ENCODE measurements at places on chromosomes 6 and 20.

DNA sequence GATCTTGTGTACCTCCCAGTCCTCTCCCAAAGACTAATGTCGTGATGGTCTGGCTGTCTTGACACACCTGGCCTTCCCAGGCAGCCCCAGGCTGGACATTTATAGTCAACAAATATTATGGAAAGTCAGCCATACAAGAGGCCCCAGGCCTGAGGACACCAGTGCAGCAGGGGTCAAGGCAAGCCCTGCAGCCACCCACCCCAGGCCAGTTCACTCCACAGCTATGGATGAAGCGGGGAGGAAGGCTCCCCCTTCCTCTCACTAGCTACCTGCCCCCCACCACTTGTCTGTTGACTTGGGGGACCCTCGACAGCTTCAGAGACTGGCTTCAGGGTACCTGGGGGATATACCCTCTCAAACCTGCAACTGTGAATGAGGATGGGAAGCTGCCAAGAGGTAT is 132.1 kb downstream of the MRPL14 start:
- DNase-seq, result no peak

DNA sequence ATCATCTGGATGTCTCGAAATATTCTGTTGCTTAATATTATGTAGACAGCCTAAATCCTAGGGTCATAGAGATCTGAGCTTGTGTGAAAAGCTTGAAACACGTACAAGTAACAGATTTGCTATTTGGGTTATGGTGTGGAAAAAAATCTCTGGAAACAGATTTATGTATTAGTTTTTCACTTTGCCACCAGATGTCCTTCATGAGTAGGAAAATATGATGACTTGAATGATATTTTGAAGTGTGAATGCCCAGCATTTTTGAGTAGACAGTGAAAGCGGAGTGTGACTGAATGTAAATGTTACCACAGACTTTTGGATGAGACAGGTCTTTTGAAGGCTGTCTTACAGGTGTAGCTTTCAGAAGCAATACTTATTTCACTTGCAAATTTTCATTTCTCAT is 4.2 kb upstream of the BMP6 start:
- DNase-seq, result no peak

GRCh38 chr6:156777577-156778453 is 637 bp downstream of the ARID1B start:
- DNase-seq, result peak; percentile 39

DNA sequence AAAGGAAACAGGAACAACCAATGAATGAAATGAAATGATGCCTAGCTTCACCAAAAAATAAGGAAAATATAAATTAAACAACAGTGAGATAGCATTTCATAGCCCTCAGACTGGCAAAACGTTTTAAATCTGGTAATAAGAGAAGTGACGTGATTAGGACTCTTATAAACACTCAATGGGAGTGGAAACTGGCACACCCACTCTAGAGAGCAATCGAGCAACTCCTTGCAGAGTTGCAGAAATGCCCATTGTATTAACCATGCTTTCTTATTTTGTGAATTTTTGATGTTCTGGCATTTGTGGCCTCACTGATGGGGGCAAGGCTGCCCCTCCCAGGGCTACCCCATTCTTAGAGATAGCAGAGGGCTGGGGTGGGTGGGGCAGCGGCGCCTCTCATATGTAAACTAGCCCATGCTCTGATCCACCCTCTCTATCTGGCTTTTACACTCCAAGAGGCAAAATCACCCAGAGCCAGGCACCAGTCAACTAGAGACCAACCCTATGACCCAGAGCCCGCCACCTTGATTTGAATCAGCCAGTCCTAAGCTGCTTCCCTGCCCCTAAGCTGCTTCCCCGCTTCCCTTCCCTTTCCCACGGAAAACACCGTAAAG is 6.4 kb upstream of the PNPLA1 start:
- DNase-seq, result no peak

DNA sequence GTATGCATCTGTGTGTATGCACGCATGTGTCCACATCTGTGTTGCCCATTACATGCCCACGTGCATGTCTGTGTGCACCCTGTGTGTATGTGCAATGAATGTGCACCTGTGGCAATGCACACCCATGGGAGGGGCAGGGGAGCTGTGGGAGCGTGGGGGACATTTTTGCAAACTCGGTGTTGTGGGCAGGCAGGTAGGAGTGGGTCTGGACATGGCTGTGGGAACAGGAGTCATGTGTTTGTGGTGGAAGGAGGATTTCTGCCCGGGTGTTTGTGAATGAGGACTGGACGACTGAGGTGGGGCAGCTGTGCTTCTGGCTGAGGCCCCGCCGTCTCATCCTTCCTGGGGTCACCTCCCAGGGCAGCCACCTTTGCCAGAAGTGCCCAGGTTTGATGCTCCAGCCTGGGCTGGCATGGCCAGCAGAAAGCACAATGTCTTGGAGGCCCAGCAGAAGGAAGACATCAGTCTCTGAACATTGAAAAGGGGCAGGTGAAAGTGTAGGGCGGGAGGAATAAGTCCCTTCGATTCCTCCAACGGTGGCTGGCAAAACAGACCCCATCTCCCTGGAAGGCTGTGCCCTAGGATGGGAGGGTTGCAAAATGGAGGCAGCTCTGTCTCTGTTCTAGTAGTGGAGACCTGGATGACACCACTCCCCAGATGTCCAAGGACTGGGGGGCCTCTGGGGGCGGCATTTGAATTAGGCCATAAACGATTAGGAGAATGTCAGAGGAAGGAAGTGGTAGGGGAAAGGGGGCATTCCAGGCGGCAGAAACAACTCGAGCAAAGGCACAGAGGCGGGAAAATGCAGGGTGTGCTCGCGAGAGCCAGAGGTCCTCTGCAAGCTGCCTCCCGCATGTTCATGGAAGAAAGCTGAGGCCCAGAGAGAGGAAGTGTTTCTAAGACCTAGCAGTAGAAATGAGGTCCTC is 19.1 kb upstream of the ARMC12 start:
- DNase-seq, result no peak

GRCh38 chr6:15427331-15428070 is 181.6 kb downstream of the JARID2 start:
- no peak for DNase-seq

DNA sequence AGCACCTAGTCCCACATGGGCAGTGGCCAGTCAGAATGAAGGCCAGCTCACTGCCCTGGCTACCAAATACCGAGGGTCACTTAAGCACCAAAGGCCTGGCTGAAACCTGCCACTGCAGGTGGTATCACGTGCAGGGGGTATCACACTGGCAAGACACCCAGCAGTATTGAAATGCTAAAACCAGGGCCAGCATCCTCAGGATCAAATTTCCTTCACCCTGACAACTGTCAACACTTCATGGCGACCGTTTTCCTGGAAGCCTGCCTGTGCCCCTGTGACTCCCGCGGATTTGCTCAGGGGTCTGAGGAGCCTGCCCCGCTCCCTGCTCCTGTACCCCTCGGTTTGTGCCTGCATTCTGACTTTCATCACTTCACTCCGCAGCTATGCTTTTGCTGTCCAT is 151.1 kb downstream of the TTLL2 start:
- no peak for DNase-seq

DNA sequence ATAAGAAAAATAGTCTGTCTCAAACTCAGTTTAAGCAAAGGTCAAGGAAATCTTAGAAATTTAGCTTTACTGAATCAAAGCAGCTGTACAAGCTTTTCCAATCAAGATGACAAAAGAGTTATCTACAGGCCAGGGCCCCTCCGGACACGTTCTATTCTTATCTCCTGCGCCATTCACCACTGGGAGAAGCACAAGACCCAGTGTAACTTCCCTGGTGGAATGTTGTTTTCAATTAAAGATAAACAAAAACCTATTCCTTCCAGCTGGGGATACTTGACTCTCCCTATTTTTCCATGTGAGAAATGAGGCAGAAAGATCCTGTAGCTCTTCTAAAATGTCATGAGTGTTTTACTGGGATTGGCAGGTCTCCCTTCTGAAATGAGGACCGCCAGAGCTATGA is 123.3 kb downstream of the TBX18 start:
- no peak for DNase-seq

GRCh38 chr6:125340991-125341390 is 39.2 kb upstream of the HDDC2 start:
- no peak for DNase-seq

DNA sequence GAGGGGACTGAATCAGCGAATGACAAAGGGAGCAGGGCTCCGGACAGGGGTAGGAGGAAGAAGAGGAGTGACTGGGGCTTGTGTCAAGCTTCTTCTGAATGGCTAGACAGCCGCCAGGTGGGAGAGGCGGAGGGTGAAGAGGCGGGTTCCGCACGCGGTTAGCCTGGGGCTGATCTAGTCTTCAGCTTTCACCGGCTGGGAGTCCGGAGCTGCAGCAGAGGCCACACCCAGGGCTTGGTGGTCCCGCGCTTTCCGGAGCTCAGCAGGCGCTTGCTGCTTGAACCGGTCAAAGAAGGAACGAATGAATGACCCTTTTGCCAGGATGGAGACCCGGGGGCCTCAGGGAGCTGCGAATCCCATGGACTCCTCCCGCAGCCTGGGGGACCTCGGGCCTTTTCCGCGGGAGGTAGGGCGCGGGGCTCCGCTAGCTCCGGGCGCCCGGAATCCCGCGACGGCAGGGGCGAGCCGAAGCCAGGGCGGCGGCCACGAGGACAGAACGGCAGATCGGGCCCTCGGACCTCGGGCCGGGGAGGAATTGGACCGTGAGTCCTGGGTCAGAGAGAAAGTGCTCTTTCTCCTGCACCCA is at the start of gene C6orf141:
C6orf141 (plus strand) TSS at position 177 of the 586 bp plus-strand sequence; CDS start at position 302, 125 bp downstream.
- DNase-seq, result no peak

DNA sequence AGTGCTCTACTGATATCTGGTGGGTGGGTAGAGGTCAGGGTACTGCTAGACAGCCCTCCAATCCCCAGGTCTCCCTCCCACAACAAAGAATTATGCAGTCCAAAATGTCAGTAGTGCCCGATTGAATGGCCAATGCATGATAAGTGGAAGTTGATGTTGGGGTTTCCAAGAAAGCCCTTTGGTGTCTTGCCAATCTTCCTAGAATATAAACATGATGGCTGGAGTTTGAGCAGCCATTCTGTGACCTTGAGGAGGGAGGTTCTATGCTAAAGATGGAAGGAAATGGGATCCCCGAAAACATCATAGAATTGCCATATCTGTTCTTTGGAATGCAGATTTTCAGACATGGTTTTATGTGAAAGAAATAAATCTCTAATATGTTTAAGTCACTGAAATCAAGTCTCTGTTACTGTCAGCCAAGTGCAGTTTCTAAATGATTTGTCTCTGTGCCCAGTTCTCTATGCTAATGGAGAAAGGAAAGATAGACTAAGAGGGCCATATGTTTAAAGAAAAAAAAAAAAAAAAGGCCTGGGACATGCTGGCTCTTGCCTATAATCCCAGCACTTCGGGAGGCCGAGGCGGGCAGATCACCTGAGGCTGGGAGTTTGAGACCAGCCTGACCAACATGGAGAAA is 32.8 kb upstream of the PTPN1 start:
- DNase-seq, result no peak

GRCh38 chr6:11236076-11236750 is 3.7 kb upstream of the NEDD9 start:
- no peak for DNase-seq

DNA sequence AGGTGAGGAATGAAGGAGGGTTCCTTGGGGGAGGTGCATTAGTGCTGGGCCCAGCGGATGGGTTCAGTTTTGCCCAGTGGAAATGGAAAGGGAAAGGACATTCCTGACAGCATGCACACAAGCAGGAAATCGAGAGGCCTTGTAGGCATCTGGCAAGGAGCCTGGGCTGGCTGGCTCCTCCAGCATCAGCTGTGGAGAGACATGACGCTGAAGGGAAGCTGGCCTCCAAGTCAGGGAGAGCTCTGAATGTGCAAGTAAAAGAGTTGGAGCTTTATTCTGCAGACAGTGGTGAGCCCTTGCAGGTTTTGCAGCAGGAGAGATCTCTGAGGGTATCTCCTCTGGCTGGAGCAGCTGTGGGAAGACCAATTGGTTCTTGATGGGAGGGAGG is 154.3 kb downstream of the MRPL14 start:
- DNase-seq, result no peak

GRCh38 chr6:34044945-34045595 is 100.8 kb downstream of the GRM4 start:
- DNase-seq, result no peak

DNA sequence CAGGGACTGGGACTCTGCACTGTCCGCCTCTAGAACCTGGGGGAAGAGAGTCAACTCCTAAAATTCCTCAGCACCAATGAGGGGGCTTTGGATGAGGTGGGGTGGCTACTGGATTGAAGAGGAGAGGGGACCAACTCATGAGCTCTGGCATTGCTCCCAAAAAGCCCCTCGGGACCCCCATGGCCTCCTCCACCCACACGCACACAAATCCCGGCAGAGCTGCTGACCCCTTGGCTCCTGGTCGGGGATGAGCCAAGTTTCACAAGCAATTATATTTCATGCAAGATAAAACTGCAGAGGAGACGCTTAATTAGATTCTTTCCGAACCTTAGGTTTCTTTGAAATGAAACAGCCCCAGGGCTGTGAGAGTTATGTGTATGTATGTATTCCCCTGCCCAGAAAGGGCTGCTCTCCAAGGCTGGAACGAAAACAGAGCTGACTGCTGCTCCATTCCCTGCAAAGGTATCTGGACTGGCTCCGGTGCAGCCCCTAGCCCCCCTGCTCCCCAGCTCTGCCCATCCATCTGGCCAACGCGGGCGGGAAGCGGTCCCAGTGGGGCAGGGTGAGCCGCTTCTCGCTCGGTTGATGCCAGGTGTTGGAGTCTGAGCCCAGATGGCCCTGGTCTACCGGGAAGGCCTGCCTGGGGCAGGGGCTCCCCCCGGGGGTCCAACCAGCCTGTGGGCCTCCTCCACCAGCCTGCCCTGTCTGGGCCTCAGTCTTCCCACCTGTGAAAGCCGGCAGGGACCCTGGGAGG is 46.8 kb upstream of the STX16 start:
- no peak for DNase-seq

DNA sequence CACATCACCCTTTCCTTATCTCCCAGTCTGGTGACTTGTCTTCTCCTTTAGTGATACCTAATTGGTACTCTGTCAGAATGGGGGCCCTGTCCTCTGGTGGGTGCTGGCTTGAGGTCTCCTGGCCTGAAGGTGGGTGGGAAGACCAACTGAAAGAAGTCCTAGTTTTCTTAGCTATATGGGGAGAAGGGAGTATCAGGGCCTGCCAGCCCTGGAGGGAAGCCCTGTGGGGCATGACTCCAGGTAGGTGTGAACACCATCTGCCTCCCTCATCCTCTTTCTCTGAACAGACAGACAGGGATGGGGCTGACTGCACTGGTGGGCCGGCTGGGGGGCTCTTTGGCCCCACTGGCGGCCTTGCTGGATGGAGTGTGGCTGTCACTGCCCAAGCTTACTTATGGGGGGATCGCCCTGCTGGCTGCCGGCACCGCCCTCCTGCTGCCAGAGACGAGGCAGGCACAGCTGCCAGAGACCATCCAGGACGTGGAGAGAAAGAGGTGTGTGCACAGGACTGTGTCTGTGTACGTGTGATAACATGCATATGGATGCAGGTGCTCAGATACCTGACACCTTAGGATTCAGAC is 4.8 kb downstream of the CRIP3 start:
- DNase-seq, result no peak

DNA sequence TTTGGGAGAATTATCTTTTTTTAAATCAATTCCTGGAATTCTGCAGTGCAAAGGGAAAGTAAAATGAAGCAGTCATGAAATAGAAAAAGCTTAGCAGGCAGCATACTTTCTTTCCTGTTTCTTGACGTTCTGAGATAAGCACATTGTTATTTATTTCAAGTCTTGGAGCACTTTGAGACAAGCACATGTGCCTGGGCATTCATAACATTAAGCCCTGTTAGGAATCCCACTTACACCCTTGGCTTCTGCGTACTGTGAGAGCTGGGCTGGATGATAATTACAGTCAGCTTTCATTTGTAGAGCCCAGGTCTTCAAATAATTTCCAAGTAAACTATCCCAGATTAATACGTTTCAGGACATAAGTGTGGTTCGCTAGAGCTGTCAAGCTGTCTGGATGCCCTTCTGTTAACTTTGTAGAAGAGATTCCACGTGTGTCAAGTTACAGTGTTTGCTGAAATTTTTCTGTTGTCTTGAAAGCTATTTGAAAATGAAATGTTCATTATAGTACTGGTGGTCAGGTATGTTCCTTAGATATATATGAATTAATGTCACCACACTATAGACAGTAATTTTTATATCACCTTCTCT is 8.9 kb downstream of the FARS2 start:
- DNase-seq, result no peak

All from bone marrow (tissue), 2 donors.